ENCODE measurements at places on chromosomes 5 and 9.
A peak's percentile ranks its signal among the peaks of the same experiment; 100 is the strongest.

DNA sequence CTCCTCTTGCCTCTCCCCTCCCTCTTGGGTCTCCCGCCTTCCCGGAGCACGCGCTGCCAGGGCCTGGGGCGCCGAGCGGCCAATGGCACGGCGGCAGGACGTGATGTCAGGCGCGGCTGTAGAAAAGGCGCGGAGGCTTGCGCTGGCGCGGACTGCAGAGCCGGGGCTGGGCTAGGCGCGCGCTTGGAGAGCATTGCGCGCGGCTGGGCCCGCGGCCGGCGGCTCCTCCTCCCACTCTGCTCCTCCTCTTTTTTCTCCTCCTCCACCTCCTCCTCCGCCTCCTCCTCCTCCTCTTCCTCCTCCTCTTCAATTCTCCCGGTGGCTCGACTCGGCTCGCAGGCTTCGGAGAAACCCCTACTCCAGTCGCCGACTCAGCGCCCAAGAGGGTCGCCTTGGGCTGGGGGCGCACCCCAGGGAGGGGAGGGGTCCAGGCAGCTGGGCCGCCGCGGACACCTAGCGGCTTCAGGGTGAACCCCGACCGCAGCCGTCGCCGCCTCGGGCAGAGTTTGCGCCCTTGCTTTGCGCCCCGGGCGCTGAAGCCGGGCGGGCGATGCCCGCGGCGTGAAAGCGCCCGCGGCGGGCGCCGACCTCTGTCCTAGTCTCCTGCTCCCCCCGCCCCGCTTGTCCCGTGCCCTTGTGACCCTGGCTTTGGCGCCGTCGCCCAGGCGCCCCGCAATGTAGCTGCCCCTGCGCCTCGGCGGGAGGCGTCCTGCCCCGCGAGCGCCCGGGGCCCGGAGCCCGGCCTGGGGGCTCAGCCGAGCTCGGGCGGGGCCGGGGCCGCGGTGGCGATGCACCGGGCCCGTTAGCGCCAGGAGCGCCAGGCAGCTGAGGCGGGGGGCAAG, at the start of gene LHX2:
LHX2 (plus strand) TSS at position 309 of the 842 bp plus-strand sequence. CDS start 581 bp downstream, outside the sequence.
- peak; percentile 72 for DNase-seq

DNA sequence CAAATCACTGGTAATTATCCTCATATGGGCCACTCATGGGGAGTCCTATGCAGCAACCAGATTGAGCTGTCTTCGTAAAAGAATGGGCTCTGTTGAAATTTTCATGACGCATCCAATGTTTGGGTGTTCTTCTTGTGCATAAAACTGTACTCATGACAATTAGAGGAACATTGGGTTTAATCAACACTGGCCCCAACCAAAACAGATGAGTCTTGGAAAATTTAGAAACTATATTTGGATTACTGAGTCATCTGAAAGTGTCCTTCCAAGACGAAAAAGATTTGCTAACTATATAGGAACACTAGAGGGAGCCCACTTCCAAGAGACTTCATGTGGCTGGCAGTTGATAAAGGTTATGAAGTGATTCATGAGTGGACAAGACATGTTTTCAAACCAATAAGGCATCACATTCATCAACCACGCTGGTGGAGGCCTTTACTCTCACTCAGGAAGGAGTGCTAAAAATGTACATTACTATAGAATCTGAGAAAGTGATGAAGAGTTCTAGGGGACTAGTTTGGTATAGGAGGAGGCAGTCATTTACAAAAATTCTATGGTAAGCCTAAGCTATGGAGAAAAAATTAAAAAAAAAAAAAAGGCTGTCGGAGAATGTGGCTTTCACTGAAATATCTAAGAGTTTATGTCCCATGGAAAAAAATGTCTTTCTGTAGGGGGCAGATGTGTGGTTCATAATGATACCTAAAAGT, 313.5 kb downstream of the PRDM9 start:
- peak; percentile 1 for DNase-seq

- DNase-seq, result no peak
Observed at GRCh38 chr5:177044641-177045040, 22.1 kb downstream of the ZNF346 start.

- no peak for DNase-seq
Observed at GRCh38 chr9:28502741-28503140, 929.5 kb upstream of the C9orf72 start.

DNA sequence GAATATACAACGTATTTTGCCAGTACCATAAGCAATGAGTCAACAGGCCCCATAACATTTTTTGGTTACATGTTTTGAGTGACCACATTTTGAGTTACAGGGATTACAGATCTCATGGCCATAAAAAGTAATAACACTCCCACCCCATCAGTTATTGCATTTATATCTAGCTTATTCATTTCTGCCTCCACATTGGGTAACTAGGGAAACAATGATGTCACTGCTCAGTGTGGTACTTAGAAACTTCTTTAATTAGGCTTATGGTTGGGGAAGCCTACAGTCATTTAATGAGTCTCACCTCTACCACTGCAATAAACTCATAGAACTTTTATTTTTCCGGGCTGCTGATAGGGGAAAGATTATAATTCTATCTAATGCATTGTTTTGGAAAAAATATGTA, 39.9 kb upstream of the SMIM15 start:
- peak; percentile 11 for DNase-seq

- DNase-seq, result no peak
Observed at GRCh38 chr5:167525004-167525403, 766.4 kb upstream of the WWC1 start.

DNA sequence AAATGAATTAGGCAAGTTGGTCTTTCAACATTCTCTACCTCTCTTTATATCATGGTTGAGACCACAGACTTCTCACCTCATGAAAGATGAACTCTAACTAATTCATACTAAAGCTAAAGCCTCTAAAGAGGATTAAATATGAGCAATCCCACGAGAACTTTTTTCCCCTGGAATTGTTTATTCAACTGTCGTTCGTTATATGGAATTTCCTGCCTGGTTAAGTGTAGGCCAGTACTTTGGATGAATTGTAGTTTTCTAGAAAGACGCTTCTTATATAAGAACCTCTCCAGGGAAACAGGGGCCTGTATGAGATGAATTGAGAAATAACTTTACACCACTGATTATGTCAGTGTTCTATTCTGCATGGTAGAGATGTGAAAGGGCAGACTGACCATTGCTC, 42.9 kb downstream of the PDCD1LG2 start:
- peak; percentile 16 for DNase-seq

GRCh38 chr5:50923768-50924494, 257.5 kb downstream of the PARP8 start:
- no peak for DNase-seq

- no peak for DNase-seq
Observed at GRCh38 chr5:82211855-82212572, 66.1 kb downstream of the RPS23 start.

DNA sequence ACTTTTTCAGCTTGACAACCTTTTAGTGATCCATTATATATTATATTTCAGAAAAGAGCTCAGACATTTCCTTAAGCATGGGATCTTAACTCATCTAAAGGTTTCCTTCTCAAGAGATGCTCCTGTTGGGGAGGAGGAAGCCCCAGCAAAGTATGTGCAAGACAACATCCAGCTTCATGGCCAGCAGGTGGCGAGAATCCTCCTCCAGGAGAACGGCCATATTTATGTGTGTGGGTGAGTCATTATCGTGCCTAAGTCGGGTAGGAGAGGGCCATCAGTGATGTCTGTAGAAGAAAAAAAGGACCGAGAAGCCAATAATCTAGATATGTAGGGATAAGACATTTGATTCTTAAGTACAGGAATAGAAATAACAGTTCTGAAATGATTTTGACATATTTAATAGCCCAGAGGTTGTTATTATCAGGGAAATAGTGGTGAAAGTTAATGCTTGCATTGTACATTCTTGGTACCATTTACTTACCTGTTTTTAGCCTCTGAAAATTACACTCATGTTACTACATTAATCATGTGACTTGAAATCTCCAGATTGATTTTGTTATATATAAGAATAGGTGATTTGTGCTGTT, 28.2 kb downstream of the MTRR start:
- DNase-seq, result peak; percentile 52

DNA sequence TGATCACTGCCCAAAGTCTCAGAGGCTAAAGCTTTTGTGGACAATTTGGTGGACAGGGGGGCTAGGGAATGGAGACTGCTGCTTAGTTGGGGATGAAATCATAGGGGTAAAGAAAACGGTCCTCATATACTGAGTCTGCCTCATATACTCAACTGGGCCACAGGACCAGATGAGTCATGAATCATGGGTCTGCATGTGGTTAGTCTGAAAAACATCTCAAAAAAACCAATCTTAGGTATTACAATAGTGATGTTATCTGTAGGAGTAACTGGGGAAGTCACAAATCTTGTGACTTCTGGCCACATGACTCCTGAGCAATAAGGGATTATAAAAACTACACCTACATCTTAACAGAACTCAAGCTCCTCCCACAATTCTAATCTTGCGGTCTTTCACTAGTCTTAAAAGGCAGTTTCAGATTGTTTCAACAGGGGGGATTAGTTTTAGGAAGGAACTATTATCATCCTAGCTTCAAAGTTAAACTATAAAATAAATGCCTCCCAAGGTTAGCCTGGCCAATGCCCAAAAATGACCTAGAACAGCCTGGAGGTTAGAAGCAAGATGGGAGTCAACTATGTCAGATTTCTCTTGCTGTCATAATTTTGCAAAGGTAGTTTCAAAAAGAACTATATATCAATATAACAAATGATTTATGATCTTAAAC, 17.5 kb downstream of the TMEM161B start:
- DNase-seq, result no peak

DNA sequence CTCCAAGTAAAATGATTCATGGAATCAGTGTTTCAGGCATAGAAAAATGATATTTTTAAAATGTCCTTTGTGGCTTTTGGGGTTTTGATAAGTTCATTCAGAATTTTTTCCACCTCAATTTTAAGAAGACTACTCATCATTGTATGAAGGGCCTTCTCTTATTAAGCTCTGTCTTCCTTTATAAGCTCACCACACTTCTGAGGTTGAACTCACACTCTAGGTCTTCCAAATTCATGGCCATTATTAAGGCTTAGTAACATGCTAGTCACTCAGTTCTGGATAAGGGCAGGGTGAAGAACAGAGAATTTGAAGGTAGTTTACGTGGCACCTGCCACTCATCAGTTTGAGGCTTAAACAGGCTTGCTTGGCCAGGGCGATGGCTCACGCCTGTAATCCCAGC, 4.2 kb downstream of the MELK start:
- no peak for DNase-seq

GRCh38 chr9:113095561-113095960, 39.0 kb upstream of the ZFP37 start:
- DNase-seq, result no peak

- no peak for DNase-seq
Observed at GRCh38 chr5:146329697-146330096, 8.9 kb upstream of the POU4F3 start.

DNA sequence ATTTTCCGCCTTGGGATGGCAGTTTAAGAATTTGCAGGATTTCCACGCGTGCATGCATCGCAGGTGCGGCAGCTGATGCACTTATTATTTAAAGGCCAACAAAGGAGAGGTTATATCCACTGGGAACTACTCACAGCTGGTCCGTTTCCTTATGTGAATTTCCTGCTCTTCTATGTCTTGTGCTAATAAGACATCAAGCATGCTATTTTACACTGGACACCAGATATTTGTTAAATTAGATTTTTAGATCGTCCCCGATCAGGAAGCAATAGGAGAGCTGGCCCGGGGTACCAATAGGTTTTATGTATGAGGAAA, 476 bp upstream of the DTWD2 start:
- no peak for DNase-seq

DNA sequence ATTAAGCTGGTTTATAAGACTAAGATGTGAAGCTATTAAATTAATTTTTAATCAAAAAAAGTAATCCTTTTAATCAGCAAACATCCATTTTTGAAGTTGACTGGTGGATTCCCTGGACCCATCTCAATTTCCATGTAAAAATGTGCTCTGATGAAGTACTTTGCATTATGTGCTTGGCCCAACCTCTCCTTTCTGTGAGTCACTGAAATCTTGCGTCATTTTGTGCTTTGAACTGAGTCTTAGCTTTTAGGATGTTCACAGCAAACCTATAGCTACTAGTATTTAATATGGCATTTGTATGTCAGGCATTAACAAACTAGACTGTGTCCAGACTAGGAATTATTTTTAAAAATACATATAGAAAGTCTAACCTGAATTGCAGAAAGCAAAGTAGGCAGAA, 55.0 kb upstream of the CDH12 start:
- DNase-seq, result no peak

DNA sequence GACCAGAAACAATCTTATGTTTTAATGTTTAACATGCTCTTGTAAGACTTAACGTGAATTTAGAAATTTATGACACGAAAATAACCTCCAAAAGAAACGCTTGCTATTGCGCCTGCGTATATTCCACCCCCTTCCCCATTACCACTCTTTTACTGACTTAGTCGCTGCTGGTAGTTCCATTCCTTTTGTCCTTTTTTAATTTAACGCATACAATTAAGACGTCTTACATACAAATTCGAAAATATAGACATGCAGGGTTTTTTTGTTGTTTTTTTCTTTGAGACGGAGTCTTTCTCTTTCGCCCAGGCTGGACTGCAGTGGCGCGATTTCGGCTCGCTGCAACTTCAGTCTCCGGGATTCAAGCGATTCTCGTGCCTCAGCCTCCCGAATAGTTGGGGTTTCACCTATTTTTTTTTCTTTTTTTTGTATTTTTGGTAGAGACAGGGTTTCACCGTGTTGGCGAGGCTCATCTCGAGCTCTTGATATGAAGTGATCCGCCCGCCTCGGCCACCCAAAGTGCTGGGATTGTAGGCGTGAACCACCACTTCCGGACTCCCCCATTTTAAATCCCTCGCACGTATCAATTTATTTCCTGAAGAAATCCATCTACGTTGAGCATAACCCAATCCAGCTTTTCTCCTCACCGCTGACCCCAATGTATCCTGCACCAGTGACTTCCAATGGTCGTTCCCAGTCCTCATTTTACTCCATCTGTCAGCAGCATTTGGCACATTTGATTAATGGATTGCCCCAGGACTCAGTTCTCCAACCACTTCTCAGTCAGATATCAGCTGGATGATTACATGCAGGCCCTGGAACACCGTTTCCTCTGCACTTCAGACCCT, 684 bp upstream of the MED7 start:
- peak; percentile 33 for DNase-seq

DNA sequence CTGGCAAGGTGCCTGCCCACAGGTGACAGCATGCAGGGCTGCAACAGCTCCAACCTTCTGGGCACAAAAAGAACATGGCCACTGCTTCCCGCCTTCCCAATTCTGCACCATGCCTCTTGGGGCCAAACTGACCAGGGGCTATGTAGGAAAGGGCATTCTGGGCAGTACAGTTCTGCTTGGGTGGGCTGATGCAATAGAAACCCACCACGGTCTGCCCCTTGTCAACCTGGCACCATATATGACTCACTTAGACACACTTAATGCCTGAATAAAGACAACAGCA, 40.2 kb upstream of the FCN1 start:
- no peak for DNase-seq

DNA sequence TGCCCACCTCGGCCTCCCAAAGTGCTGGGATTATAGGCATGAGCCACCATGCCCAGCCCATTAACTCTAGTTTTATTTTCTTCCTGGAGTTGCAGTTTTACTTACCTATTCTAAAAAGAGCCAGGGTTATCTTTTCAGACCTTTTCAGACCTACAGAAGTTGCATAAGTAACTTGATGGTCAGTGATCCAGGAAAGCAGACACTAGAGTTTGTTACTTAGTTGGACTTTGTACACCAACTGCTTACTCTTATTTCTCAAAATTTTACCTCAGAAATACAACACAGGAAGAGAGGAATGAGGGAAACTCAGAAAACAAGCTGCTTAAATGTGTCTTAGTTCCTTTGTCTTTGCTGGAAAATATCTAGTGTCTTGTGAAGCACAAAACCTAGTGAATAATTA, 25.4 kb downstream of the RAD23B start:
- no peak for DNase-seq

Measured in myocyte (in vitro differentiated cells).